ENCODE measurements at places on chromosomes 12 and 14.
A peak's percentile ranks its signal among the peaks of the same experiment; 100 is the strongest.

- DNase-seq: peak; percentile 66
Observed at GRCh38 chr12:52119398-52120254, 40.1 kb downstream of the SMIM41 start.

- no peak for DNase-seq
Observed at GRCh38 chr14:43003845-43004244, 1397.2 kb downstream of the LRFN5 start.

GRCh38 chr14:34212172-34212929 lies 249.7 kb downstream of the SPTSSA start:
- DNase-seq: no peak

DNA sequence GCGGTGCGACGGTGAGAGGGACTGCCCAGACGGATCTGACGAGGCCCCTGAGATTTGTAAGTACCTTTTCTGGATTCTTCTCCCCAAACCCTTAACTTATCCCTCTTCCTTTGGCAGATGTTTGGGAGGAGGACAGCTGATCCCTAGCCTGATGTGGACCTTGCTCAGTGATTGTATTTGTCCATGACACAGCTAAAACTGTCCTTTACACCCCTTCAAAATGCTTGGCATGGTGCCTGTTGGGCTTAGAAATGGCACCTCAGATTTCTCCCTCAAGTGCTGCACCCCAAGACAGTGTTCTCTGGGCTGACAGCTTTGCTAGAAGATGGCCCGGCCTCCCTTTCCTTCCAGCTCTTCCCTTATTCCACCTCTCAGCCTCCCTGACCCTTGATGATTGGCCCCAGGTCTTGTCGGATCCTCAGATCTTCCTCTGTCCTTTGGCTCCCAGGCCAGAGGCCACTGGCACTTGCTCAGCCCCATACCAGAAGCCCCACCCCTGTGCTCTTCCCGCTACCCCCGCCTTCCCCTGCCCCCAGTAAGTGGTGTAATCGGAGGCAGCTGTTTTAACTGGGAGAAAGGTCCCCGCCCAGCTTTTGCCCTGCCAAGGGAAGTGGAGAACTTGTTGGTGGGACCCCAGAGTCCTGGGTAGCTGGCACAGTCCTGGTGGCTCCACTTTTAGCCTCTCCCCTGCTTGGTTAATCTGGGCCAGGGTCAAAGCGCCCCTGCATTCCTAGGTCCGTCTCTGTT lies 8.7 kb downstream of the LRP1-AS start:
- DNase-seq: no peak

DNA sequence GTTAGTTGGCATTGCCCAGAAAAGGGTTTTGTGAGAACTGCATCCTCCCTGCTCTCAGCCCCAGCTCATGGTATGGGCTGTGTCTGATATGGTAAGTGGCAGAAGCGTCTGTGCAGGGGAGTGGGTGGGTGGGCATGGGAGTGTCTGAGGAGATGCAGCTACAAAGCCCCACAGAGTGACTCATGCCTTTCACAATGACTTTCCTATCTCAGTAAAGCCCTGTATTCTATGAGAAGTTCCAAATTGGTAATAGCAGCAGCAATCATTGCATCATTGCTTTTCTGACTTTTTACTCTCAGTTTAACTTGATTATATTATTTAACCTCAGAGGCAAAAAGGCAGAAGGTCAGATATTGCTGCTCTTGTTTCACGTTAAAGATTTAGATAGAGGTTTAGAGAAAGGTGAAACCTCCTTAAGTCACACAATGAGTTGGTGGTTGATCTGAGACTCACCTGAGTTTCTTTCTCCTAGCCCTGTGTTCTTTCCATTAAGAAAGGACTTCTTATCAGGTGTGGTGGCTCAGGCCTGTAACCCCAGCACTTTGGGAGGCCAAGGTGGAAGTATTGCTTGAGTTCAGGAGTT lies 171.7 kb downstream of the SLC5A8 start:
- no peak for DNase-seq

DNA sequence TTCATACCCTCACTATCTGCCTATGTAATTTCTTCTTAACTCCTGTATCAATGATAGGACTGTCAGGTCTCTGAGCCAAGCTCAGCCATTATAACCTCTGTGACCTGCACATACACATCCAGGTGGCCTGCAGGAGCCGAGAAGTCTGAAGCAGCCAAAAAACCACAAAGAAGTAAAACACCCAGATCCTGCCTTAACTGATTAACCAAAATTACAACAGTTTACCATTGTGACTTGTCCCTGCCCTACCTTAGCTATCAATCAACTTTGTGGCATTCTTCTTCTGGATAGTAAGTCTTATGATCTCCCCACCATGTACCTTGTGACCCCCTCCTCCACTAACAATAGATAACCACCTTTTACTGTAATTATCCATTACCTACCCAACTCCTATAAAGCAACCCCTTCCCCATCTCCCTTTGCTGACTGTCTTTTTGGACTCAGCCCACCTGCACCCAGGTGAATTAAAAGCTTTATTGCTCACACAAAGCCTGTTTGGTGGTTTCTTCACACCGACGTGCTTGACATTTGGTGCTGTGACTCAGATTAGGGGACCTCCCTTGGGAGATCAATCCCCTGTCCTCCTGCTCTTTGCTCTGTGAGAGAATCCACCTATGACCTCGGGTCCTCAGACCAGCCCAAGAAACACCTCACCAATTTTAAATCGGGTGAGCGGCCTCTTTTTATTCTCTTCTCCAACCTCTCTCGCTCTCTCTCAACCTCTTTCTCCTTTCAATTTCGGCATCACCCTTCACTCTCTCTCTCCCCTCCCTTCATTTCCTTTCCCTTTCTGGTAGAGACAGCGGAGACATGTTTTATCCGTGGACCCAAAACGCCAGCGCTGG lies 11.5 kb upstream of the LGMN start:
- no peak for DNase-seq

GRCh38 chr14:68704736-68705720 lies 87.8 kb downstream of the ZFP36L1 start:
- DNase-seq: no peak

DNA sequence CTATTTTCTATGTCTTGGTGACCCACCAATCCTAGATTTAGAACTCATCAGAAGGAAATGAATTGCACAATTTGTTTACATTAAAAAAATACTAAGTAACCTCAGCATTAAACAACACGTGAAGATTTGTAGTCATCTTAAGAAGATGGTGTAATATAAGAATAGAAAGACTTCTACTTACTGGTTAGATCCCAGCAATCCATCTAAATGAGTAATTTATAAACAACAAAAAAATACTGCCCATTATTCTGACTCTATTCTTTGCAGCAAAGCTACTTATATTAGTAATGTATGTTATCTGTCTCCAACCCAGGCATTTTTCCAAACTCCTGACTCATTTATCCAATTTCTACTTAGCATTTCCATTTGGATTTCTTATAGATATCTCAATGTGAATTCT lies 67.8 kb downstream of the CD163L1 start:
- no peak for DNase-seq

DNA sequence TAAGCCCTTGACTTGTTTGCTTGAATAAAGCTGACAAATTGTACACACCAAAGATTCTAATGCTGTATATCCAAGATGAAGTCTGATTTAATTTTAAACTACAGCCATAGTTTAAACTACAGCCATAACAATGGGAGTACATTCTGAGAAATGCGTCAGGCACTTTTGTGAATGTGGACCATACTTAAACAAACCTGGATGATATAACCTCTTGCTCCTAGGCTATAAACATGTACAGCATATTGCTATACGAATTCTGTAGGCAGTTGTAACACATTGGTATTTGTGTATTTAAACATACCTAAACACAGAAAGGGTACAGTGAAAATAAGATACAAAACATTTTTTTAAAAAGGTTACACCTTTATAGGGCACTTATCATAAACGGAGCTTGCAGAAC lies 59.4 kb upstream of the KCNMB4 start:
- DNase-seq: no peak

GRCh38 chr12:53102883-53103807 lies at the start of gene SOAT2:
Gene SOAT2, plus strand, starts transcription at chr12:53103486. Its CDS starts 92 bp downstream, at chr12:53103578.
- no peak for DNase-seq

DNA sequence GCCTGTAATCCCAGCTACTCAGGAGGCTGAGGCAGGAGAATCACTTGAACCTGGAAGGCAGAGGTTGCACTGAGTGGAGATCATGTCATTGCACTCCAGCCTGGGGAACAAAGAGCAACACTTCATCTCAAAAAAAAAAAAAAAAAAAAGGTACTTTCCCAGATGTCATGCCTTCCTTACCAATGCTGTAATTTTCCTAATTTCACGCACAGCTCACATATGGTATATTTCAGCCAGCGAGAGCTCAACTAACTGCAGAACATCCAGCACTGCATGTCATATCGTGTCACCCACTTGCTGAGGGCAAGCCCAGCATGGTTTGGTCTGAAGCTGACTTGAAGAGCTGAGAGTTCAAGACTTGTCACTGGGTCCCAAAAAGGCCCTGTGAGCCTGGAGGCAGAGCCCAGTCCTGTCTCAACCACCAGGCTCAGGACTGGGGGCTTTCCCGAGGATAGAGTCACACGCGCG lies 29.0 kb downstream of the NFKBIA start:
- no peak for DNase-seq

DNA sequence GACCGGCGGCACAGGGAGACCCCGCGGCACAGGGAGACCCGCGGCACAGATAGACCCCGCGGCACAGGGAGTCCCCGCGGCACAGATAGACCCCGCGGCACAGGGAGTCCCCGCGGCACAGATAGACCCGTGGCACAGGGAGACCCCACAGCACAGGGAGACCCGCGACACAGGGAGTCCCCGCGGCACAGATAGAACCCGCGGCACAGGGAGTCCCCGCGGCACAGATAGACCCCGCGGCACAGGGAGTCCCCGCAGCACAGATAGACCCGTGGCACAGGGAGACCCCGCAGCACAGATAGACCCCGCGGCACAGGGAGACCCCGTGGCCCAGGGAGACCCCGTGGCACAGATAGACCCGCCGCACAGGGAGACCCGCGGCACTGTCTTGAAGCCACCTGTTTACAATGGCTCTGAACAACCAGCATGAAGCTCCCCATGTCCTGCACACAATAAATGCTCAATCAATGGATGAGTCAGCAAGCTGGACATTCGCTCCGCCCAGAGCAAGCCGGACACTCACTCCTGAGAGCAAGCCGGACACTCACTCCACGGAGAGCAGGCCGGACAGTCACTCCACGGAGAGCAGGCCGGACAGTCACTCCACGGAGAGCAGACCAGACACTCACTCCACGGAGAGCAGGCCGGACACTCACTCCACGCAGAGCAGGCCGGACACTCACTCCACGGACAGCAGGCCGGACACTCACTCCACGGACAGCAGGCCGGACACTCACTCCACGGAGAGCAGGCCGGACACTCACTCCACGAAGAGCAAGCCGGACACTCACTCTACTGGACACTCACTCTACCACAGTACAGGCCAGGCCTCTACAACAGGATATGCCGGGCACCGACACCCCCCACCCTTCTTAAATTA lies 121.9 kb downstream of the RFLNA start:
- no peak for DNase-seq

GRCh38 chr14:52834440-52834842 lies 43.0 kb upstream of the GNPNAT1 start:
- DNase-seq: no peak

- DNase-seq: no peak
Observed at GRCh38 chr14:71204231-71204630, 297.0 kb downstream of the PCNX1 start.

- no peak for DNase-seq
Observed at GRCh38 chr12:89829434-89829975, 120.9 kb upstream of the ATP2B1 start.

DNA sequence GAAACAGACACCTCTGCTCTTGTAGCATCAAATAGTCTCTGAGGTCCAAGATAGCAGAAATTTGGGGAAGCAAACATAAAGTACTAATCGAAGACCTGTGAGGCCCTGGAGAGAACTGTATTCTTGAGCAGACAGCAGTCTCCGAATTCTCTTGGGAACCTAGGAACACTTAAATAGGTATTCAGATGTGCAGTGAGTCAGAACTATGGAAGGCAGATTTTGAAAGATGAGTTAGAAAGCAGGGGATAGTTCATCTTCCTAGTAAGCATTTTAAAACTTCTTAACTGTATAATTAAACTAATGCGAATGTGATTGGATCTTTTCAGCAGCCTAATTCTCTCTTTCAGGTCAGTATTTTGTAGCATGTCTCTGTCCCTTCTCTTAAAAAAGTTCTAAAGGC lies 30.6 kb downstream of the NAA30 start:
- no peak for DNase-seq

DNA sequence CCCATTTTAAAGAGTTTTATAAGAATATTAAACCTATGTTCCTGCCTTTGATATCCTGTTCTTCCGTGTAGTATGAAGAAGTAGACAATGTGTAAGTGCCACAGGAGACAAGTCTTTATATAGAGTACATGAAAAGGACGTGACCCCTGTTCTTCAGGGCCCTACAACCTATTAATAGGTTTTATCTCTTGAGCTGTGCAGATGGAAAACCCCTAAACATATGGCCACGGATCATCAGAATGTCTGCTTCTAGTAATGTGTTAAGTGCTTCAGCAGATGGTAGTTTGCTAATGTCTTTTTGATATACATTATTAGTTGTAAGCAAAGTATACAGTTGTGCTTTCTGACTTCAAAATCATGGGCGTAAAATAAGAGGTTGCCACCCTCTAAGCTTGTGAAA lies 228.5 kb downstream of the PTPRO start:
- no peak for DNase-seq

DNA sequence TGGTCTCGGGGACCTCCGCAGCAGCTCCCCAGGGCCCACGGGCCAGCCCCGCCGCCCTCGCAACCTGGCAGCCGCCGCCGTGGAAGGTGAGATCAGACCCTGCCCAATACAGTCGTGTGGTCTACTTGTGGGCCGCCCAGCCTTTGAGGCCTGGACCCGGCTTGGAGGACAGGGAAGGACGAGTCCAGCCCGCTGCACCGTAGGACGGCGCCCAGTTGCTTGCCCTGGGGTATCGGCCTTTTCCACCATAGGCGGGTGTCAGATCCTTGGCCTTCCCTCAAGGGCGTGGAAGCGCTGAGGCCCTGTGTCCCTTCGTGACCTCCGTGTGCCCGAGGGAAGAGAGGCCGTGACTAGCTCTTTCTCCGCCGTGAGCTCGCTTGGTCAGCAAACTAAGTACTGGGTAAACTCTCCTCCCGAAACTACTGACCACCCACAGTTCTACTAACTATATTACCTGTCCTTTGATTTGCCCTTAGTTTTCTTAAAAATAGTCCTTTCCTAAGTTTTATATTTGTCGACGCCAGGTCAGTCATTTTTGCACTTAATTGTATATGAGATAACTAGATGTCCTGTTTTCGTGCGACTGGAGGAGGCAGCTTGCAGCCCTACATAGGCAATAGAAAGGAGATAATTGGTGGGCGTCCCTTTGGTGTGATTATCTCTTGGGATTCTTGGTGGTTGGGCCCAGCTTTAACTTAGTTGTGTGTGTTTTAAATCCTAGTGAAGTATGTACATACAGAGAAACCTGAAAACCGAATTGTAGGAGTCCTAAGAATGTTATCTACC lies 757 bp downstream of the SLC25A3 start:
- peak; percentile 7 for DNase-seq
